ENCODE measurements at places on chromosomes 1 and 21. TPM values are rescaled to one million over a fixed set of nuclear protein-coding genes. Genes with fewer than 3 reads are reported as not detected.

Gene CR1L
- total RNA-seq = not detected

Gene ADGRB2
- total RNA-seq = 0.73 TPM

Gene HOOK1
- total RNA-seq = 0.20 TPM

Gene SAMD13
- total RNA-seq = 3.9 TPM

Gene OR2M3
- total RNA-seq = not detected

Gene LAD1
- 1.1 TPM for total RNA-seq

Gene SHE
- total RNA-seq = not detected

Gene CNN3
- 380 TPM for total RNA-seq

Gene FAM131C
- not detected for total RNA-seq

Gene ALX3
- total RNA-seq = not detected

Gene FHAD1
- 2.3 TPM for total RNA-seq

Gene DENND2D
- total RNA-seq = not detected

Gene TFF3
- total RNA-seq = 52.7 TPM

Gene ZZZ3
- total RNA-seq = 63.6 TPM

Gene CASP9
- total RNA-seq = 34.6 TPM

Gene PGLYRP4
- total RNA-seq = not detected

Gene LCE1C
- total RNA-seq = not detected

Gene CYP4Z1
- not detected for total RNA-seq

GRCh38 chr1:118948351-118948750 lies 39.8 kb downstream of the TBX15 start:
- no peak for DNase-seq

- no peak for DNase-seq
Observed at GRCh38 chr1:213939888-213940287, 47.9 kb upstream of the PROX1 start.

DNA sequence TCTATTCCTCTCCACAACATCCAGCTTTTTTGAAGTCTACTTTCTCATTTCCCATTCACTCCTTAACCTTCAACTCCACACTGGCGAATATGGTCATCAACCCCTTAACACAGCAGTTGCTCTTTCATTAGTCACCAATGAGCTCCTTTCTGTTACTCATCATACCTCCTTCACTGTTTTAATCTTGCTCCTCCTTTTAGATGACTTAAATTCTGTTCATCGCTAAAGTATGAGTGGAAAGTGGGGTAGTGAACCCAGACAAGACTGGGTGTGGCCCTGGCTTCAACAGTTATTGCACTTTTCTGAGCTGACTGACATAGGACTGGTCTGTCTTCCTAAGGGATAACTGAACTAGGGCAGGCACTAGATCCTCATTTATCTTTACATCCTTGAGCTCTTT lies 51.3 kb downstream of the AKT3 start:
- DNase-seq = no peak

GRCh38 chr1:78958711-78959110 lies 47.8 kb downstream of the ADGRL4 start:
- no peak for DNase-seq

- DNase-seq = no peak
Observed at GRCh38 chr1:227002531-227003049, 62.5 kb downstream of the COQ8A start.

DNA sequence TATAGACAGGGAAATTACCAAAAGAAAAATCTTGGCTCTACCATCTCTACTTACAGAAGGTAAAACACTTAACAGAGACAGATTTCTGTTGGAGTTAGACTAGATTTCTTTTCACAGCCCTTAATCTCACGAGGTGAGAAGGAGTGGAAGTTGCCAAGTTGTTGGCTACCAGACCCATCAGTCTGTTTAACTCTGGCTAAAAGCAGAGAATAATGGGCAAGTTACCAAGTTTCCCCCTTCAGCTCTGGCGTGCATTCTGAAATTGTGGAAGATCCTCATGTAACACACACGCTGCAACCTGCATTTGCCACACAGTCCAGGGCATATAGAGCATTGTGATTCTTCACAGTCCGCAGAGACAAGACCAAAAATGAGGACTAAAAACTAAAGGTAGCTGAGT lies 49.3 kb downstream of the STX6 start:
- DNase-seq = no peak

- no peak for DNase-seq
Observed at GRCh38 chr1:194548071-194548470, 1361.7 kb upstream of the B3GALT2 start.

DNA sequence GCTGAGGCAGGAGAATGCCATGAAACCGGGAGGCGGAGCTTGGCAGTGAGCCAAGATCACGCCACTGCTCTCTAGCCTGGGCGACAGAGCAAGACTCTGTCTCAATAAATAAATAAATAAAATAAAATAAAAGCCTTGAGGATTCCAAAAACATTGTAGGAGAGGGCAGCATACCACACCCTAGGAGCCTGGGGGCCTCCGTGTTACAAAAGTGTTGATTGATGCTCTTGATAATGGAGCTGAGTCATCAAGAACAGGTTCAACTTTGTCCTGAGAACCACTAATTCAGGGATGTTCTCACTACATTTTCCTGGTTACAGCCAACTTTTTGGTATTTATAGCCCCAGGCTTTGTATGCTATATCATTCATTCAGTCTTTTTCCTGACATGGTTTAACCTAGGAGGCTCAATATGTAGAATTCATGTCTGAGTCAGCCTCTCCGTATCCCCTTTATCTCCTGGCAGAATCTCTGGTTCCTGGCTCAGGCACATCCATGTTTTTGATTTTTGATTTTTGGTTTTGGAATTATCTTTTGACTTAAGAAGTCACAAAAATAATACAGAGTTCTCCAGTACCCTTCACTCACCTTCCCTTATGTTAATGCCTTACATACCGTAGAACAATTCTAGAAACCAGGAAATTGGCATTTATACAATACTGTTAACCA lies 69.4 kb downstream of the LRRC8D start:
- peak; percentile 41 for DNase-seq

- DNase-seq = no peak
Observed at GRCh38 chr21:29658177-29658933, 281.4 kb downstream of the GRIK1 start.

DNA sequence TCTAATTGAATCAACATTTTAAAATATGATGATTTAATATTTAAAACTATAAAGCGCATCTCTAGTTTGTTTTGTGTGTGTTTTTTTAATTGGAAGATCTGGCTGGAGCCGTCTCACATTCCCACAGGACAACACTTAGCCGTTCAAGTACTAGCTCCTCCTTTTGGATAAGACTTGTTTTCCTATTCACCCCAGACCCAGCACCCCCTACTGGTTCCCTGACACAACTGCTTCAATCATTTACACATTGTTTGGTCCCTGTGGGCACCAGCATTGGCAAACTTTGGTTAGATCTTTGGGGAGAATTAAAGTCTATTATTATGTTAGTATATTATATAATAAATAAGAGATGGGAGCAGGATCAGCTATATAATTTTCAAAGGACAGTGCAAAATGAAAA lies 34.5 kb downstream of the TYW3 start:
- DNase-seq = peak; percentile 44

GRCh38 chr1:160346463-160346862 lies 3.3 kb downstream of the NCSTN start:
- DNase-seq = no peak

GRCh38 chr1:64536836-64537490 lies 67.0 kb downstream of the CACHD1 start:
- no peak for DNase-seq

DNA sequence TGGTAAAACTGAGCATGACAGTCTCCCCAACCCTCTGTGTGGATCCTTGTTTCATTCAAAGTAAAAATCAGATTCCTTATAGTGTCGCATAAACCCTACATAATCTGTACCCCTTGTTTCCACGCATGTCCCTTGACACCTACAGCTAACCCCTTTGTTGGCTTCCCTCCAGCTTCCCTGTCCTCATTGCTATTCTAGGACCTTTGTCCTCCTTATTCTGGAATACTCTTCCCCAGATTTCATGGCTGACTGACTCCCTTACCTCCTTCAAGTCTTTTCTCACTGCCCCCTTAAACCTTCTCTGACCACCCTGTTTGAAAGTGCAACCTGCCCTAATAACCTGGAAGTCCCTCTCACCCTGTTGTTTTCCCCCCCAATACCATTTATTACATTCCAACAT lies 4.0 kb downstream of the RNF11 start:
- DNase-seq = no peak

GRCh38 chr21:42356650-42357049 lies 5.9 kb upstream of the TFF2 start:
- DNase-seq = no peak

GRCh38 chr1:61247881-61248752 lies 165.8 kb downstream of the NFIA start:
- no peak for DNase-seq

- DNase-seq = no peak
Observed at GRCh38 chr1:172408958-172409357, 11.5 kb upstream of the C1orf105 start.

DNA sequence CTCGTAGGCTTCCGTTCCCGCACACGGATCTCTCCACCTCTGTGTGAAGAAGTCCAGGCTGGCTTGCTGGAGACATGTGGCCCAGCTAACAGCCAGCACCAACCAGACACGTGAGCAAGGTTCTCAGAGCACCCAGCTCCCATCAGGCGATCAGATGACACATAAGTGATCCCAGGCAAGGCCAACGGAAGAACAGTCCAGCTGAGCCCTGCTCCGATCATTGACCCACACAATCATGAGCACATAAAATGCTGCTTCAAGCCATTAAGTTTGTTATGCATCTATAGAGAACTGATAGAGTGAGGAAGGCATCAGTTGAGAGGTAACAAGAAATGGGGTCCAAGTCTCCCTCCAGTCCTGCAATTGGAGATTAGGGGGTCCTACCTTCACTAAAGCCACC lies 15.4 kb downstream of the C1orf198 start:
- DNase-seq = no peak

DNA sequence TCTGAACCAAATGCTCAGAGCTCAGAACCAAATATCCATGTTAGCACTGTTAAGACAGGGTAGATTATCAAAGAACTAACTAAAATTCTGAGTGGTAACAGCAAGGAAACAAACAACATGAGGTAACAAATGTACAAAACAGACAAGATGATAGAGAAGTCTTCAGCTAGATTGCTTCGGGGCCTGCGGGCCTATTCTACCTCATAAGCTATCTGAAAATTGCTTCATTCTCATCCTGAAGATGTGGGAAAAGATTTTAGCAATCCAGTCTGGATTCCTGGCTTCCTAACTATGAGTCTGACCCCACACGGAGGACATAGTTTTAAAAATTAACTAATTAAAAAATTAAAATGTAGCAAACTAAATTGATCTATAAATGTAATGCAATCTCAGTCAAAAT lies 9.2 kb upstream of the QSOX1 start:
- no peak for DNase-seq

DNA sequence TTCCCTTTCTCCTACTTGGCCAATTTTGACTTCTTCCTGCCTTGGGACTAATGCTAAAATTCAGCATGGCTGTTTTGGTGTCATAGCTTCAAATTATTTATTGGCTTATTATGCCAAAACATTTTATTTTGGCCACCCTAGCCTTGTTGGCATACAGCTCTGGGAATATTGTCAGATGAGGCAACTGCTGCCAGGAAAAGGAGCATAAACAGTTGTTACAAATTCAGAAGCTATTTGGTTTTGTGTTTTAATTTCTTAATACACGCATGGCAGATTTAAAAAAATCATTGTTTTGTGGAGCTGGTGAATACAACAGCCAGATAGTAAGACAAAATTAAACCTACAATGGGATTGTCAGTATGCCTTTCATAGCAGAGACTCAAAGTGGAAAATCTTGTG lies 66.8 kb upstream of the BCL10 start:
- DNase-seq = no peak

DNA sequence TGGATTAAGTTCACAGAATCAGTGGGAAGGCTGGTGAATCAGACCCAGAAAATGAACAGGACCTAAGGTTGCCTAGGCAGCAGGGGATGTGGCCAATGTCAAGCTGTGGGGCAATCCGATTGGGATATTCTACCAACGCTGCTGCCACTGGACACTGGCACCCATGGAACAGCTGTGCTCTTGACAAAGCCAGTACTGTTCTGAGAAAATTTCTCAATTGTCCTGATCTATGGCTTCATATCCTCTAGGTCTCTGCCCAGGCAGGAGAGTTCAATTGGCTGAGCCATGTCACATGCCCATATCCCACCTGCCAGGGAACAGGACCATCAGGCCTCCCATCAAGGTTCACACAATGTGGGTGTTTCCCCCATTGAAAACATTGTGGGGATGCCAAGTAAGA lies 6.2 kb downstream of the TACSTD2 start:
- peak; percentile 51 for DNase-seq

DNA sequence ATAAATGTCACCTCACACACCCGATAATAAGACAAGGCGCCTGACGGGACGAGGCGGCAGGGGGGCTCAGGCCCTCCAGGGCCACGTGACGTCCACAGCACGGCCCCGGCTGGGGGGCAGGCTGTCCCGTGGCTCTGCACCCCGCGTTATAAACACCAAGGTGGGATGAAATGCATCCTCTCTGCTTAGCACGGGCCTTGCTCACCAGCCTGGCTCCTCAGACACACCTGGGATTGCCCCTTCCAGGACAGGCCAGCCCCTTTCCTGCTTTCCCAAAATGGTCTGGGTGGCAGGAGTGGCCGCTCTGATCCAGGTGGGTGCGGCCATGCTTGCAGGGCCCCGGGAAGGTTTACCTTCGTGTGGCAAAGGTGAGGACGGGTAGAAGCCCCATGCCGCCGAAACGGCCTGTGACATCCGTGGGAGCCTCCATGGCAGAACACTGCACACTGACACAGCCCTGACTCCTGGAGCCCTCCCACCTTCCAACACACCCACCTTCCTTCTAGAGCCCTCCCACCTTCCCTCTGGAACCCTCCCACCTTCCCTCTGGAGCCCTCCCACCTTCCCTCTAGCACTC lies 35.9 kb downstream of the SLC19A1 start:
- no peak for DNase-seq

DNA sequence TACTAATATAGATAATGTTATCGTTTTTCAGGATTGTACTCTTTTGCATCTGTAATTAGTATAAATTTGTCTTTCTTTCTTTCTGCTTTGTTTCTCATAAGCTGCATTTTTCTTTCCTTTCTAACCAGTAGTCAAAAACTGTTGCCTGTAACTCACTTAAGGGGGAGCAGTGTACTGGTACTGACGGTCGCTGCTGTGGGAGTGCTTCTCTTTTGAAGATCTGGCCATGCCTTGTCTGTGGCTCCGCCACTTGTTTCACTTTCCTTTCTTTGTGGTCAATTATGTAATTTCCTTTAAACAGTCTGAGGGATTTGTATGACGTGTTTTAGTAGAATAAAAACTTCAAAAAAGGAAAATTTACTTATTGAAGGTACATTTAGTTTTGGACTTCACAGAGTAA lies 37.0 kb downstream of the MIA3 start:
- no peak for DNase-seq

- no peak for DNase-seq
Observed at GRCh38 chr1:247421074-247421473, 5.1 kb downstream of the NLRP3 start.
